ENCODE measurements at places on chromosomes 2 and 18.

- peak overlapping the region; percentile 28 for H3K4me3 ChIP-seq
- H3K27me3 ChIP-seq: no peaks in the 10 kb centered on the region
- DNase-seq: no peak
- peak overlapping the region; percentile 93 for H3K27ac ChIP-seq
- H3K36me3 ChIP-seq: no peaks in the 10 kb centered on the region
- peaks cover 92% of the 10 kb centered on the region for H3K4me1 ChIP-seq
Measured at GRCh38 chr2:127637725-127638252, 8.2 kb upstream of the GPR17 start.

DNA sequence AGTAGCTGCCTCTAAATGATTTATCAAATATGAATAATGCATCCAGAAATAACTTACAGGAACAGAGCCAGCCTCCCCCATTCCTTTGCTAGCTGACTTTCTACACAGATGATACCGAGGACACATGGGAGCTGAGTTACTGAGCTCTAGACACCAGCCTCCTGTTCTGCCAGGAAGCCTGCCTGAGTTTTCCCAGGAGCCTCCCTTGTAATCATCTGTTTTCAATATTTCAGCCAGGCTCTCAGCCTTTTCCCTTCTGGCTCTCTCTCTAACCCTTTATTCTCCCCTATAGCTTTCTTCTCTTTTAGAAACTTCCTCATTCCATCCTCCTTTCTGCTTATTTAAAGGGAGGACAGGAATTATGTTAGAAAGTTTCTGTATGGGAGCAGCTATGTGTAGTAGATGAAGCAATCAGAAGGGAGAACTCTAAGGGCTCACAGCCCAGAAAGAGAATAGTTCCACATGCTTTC is 911.6 kb downstream of the TDRD15 start:
- H3K27me3 ChIP-seq: no peaks in the 10 kb centered on the region
- H3K4me1 ChIP-seq: no peaks in the 10 kb centered on the region
- no peak overlapping the region for H3K27ac ChIP-seq
- H3K4me3 ChIP-seq: no peak overlapping the region
- no peak for DNase-seq

- H3K4me1 ChIP-seq: peaks cover 43% of the 10 kb centered on the region
- no peaks in the 10 kb centered on the region for H3K27me3 ChIP-seq
- peaks cover 66% of the 10 kb centered on the region for H3K36me3 ChIP-seq
- H3K4me3 ChIP-seq: no peak overlapping the region
- peak overlapping the region; percentile 66 for H3K27ac ChIP-seq
- DNase-seq: no peak
Measured at GRCh38 chr18:77114415-77115191, 18.0 kb downstream of the MBP start.

DNA sequence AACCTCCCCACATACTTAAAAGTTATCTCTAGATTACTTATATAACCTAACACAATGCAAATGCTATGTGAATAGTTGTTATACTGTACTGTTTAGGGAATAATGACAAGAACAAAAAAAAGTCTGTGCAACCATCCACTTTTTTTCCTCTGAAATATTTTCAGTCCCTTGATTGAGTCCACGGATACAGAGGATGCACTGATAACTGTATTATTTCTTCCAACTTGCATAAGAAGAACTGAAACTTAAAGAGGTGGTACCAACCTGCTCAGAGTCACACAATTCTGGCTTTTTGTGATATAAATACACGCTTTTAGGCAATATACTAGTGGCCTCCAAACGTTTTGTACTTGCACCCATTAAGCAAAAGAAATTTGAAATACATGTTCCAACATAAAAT is 1.4 kb downstream of the SMC6 start:
- peak overlapping the region; percentile 95 for H3K4me3 ChIP-seq
- H3K36me3 ChIP-seq: peaks cover 39% of the 10 kb centered on the region
- no peak for DNase-seq
- H3K27ac ChIP-seq: peak overlapping the region; percentile 80
- no peaks in the 10 kb centered on the region for H3K27me3 ChIP-seq

GRCh38 chr2:138960191-138960590 is 180.0 kb upstream of the NXPH2 start:
- no peak overlapping the region for H3K4me3 ChIP-seq
- no peak overlapping the region for H3K27ac ChIP-seq
- no peak for DNase-seq
- no peaks in the 10 kb centered on the region for H3K27me3 ChIP-seq
- H3K4me1 ChIP-seq: no peaks in the 10 kb centered on the region

DNA sequence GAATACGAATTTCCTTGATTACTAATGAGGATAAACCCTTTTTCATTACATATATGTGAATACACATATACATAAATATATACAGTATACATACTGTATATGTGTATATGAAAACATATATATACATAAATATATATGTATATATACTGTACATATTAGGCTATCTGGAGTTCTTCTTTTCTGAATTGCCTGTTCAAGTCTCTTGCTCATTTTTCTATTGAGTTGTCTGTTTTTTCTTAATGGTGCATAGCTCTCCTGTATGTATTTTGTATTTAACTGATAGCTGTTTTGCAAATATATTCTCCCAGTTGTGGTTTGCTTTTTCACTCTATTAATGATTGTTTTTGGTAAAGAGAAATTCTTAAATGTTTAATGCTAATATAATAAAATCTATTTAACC is 8.9 kb upstream of the GCFC2 start:
- no peak for DNase-seq
- peaks cover 21% of the 10 kb centered on the region for H3K27me3 ChIP-seq
- H3K4me1 ChIP-seq: no peaks in the 10 kb centered on the region
- no peak overlapping the region for H3K27ac ChIP-seq
- H3K36me3 ChIP-seq: no peaks in the 10 kb centered on the region

DNA sequence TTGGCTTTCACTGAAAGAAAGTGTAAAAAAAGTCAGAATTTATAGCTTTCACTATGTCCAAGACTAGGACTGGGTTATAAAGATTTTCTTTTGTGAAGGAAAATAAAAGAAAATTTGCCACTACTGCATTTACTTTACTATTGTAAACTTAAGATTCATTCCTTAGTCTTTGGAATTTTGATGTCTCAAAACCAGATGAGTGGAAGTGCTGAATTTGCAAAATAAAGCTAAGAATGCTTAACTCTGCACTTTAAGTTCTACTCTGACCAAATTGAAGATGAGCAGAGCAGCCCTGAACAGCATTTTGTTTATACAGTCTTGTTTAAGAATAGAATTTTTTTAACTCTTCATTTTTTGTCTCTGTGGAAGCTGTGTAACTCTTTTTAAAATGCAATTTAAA is 102.4 kb downstream of the ICA1L start:
- no peaks in the 10 kb centered on the region for H3K27me3 ChIP-seq
- peaks cover 8% of the 10 kb centered on the region for H3K4me1 ChIP-seq
- no peak overlapping the region for H3K27ac ChIP-seq
- peaks cover 64% of the 10 kb centered on the region for H3K36me3 ChIP-seq

GRCh38 chr18:73756256-73757091 is 391.2 kb downstream of the FBXO15 start:
- no peak for DNase-seq
- no peak overlapping the region for H3K4me3 ChIP-seq
- H3K4me1 ChIP-seq: no peaks in the 10 kb centered on the region
- H3K27ac ChIP-seq: no peak overlapping the region

- DNase-seq: no peak
- no peak overlapping the region for H3K4me3 ChIP-seq
- H3K27ac ChIP-seq: no peak overlapping the region
- no peaks in the 10 kb centered on the region for H3K4me1 ChIP-seq
- peaks cover 20% of the 10 kb centered on the region for H3K27me3 ChIP-seq
Measured at GRCh38 chr2:11017921-11018320, 106.2 kb downstream of the KCNF1 start.

- H3K27ac ChIP-seq: peak overlapping the region; percentile 66
- peaks cover 73% of the 10 kb centered on the region for H3K4me1 ChIP-seq
- H3K4me3 ChIP-seq: no peak overlapping the region
- peaks cover 4% of the 10 kb centered on the region for H3K36me3 ChIP-seq
- DNase-seq: no peak
Measured at GRCh38 chr2:69773206-69773605, 31.3 kb downstream of the ANXA4 start.

- H3K4me1 ChIP-seq: no peaks in the 10 kb centered on the region
- no peak overlapping the region for H3K4me3 ChIP-seq
- no peaks in the 10 kb centered on the region for H3K27me3 ChIP-seq
- no peak for DNase-seq
- no peak overlapping the region for H3K27ac ChIP-seq
Measured at GRCh38 chr2:40072442-40073232, 293.6 kb upstream of the THUMPD2 start.

DNA sequence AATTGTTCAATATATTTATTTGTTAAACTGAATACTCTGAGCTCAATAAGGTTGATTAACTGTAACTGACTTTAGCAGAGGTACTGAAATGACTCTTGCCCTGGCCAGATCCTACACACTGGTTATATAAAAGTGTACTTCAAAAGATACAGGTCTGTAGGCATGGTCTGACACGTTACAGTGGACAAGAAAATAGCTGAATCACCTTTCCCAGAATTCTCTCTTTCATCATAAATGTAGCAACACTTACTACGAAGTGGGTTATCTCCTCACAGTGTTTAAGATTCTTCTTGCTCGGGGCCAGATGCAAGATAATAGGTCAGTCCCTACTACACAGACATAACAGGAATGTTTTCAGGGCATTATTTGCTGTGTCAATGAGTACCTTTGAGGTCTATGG is 107.0 kb upstream of the ZC3H15 start:
- no peak overlapping the region for H3K27ac ChIP-seq
- DNase-seq: no peak
- no peaks in the 10 kb centered on the region for H3K4me1 ChIP-seq
- peaks cover 27% of the 10 kb centered on the region for H3K36me3 ChIP-seq

- H3K27me3 ChIP-seq: peaks cover 25% of the 10 kb centered on the region
- no peaks in the 10 kb centered on the region for H3K4me1 ChIP-seq
- H3K4me3 ChIP-seq: no peak overlapping the region
- no peak for DNase-seq
- no peak overlapping the region for H3K27ac ChIP-seq
Measured at GRCh38 chr18:26561769-26562168, 13.4 kb upstream of the KCTD1 start.

GRCh38 chr18:28793901-28794300 is 617.0 kb upstream of the CDH2 start:
- no peak overlapping the region for H3K4me3 ChIP-seq
- no peaks in the 10 kb centered on the region for H3K4me1 ChIP-seq
- H3K27me3 ChIP-seq: no peaks in the 10 kb centered on the region
- DNase-seq: no peak

GRCh38 chr2:3631851-3632659 is 25.9 kb upstream of the ALLC start:
- H3K27ac ChIP-seq: no peak overlapping the region
- H3K4me3 ChIP-seq: no peak overlapping the region
- DNase-seq: no peak
- no peaks in the 10 kb centered on the region for H3K36me3 ChIP-seq

DNA sequence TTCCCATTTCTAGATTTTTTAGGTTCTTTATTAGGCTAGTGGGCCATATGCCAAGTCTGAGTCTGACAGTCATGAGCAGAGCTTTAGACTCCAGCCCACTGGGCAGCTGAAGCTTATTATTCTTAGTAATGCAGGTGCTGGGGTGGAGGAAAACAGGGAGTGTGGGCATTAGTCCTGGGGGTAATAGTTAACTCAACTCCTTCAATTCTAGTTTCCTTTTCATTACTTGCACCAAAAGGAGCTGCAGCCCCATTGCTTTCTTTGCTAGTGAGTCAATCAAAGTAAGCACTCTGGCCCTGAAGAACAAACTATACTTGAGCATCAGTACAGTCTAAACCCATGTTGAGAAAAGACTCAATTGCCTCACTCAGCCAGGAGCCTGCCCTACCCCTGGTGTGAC is 35.5 kb downstream of the ICOS start:
- no peak overlapping the region for H3K4me3 ChIP-seq
- no peaks in the 10 kb centered on the region for H3K36me3 ChIP-seq
- no peaks in the 10 kb centered on the region for H3K4me1 ChIP-seq
- DNase-seq: no peak
- peaks cover 9% of the 10 kb centered on the region for H3K27me3 ChIP-seq

- peaks cover 19% of the 10 kb centered on the region for H3K27me3 ChIP-seq
- H3K4me1 ChIP-seq: no peaks in the 10 kb centered on the region
- H3K27ac ChIP-seq: no peak overlapping the region
- DNase-seq: no peak
Measured at GRCh38 chr2:70937866-70938585, 2.3 kb downstream of the ATP6V1B1 start.

DNA sequence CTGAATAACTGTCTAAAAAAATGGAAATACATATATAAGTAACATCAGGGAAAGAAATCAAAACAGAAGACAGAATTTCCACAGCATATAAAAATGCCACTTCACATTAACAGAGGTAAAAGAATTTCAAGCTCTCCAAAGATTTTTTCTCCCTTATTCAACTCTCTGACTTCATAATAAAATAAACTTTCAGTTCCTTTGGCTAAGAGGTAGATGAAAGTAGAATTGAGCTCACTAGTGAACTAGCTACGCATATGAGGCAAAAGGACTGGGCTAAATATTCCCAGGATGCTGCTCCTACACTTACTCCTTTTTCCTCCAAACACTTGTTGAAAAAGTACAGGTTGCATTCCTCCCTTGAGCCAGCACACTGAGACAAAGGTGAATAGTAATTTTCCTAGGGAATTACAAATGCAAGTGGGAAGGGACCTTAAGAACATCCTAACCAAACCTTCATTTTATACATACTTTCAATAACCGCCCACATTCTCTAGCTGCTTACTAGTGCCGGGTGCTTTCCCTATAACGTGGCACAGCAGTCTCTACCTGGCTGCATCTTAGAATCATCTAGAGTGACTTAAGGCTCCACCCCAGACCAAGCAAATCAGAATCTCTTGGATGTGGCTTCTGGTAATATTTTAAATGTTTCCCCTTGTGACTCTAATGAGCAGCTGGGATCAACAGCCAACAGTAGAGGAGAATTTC is 136.6 kb downstream of the MTCL1 start:
- H3K27me3 ChIP-seq: no peaks in the 10 kb centered on the region
- H3K4me1 ChIP-seq: no peaks in the 10 kb centered on the region
- H3K27ac ChIP-seq: no peak overlapping the region
- no peaks in the 10 kb centered on the region for H3K36me3 ChIP-seq
- DNase-seq: no peak

- no peak for DNase-seq
- H3K27me3 ChIP-seq: no peaks in the 10 kb centered on the region
- peaks cover 83% of the 10 kb centered on the region for H3K4me1 ChIP-seq
- H3K27ac ChIP-seq: no peak overlapping the region
- H3K36me3 ChIP-seq: peaks cover 34% of the 10 kb centered on the region
Measured at GRCh38 chr2:68739595-68740399, 5.2 kb downstream of the ARHGAP25 start.

DNA sequence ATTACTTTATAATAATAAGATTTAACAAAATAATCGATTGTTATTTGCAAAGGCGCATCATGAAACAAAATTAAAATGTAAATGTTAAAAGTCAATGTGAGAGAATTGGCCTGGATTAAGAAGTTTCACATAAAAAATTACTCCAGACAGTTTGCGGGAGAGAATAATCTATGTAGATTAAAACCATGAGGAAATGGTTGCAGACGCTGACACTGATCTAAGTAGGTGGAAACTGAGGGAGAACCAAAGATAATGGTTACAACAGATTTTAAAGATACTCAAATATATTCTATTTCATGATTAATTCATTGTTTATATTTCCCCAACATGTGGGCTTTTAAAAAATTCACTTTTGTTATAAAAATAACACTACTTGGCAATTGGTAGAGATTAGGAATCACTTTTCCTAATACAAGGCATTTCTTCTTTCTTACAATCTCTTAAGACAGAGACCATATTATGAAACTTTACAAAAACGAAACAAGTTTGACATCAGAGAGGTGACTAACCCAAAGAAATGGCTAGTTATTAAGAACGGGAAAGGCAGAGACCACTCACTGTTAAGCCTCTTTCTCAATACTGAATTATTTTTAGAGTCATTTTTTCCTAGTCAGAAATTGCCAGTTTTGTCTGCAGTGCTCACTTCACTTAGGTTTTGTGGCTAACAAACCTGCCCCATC is 1.6 kb downstream of the KANSL1L start:
- peaks cover 24% of the 10 kb centered on the region for H3K4me1 ChIP-seq
- peak overlapping the region; percentile 97 for H3K4me3 ChIP-seq
- no peak for DNase-seq
- peaks cover 9% of the 10 kb centered on the region for H3K36me3 ChIP-seq

Data from activated B cell treated with CpG ODN at 0.5 μM for 24 hours (primary cell).